ENCODE measurements at places on chromosomes 2 and 18.

- no peak for DNase-seq
Observed at GRCh38 chr18:44464398-44465180, 216.1 kb upstream of the SETBP1 start.

GRCh38 chr2:239316562-239317465 is 84.0 kb downstream of the HDAC4 start:
- no peak for DNase-seq

GRCh38 chr2:20526160-20526559 is 79.3 kb downstream of the RHOB start:
- DNase-seq = no peak

GRCh38 chr2:156565066-156565710 is 129.0 kb downstream of the GPD2 start:
- no peak for DNase-seq

- no peak for DNase-seq
Observed at GRCh38 chr2:240931319-240931949, 25.3 kb downstream of the CROCC2 start.

DNA sequence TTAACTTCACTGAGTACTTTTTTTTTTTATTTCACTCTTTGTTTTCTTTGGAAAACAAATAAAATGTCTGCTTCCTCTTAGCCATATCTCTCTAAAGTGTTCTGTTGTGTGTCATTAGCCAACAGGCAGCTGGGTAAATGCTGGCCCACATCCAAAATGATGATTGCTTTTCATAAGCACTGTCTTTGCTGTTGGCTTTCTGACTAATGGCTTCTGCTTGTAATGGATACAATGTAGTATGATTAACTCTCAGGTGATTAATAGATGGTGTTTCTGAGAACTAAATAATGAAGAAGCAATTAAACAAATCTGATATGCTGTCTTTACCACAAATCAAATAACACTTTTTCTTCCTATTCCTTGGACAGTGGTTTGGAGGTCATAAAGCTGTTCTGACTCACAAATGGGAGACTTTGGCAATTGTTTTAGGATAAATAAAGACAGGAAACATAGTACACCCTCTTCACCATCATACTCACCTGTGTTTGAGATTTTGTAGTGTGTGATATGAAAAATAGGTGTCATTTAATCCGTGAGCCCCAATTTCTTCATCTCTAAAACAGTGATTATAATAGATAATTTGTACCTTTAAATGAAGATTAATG is 888.4 kb downstream of the TSN start:
- DNase-seq = no peak

- no peak for DNase-seq
Observed at GRCh38 chr2:217392930-217393584, 533.2 kb upstream of the TNP1 start.

All from T-helper 2 cell (primary cell).